Activated T-helper 1 cell treated with Interleukin-2 at 50 U/mL for 16 hours (primary cell): ENCODE measurements at places on chromosomes 5 and 9.

- DNase-seq, result no peak
These were observed 344.9 kb downstream of the ENC1 start for GRCh38 chr5:74295676-74296075.

GRCh38 chr9:98445576-98445975, 190.1 kb upstream of the TBC1D2 start:
- DNase-seq, result no peak

- DNase-seq, result no peak
These were observed 9.6 kb downstream of the SEC61B start for GRCh38 chr9:99231711-99232110.

DNA sequence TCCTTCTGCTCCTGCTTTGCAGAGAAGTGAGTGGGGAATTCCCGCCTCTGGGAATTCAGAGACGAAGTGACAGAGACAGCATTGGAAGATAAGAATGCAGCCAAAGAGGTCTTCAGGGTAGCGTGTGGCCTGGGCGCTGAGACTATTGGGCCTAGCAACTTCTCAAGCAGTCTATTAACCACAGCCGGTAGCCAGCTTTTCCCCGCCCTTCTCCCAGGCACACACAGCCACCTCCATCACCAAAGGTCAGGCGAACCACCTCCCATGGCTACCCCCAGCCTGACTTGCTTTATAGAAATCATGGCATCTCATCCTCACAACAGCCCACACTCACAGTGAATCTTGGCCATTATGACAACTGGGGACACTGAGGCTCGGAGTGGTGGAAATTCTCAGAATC, 124.2 kb downstream of the KCNIP1 start:
- DNase-seq, result no peak

- DNase-seq, result no peak
These were observed 30.3 kb upstream of the RPS23 start for GRCh38 chr5:82308416-82308815.

DNA sequence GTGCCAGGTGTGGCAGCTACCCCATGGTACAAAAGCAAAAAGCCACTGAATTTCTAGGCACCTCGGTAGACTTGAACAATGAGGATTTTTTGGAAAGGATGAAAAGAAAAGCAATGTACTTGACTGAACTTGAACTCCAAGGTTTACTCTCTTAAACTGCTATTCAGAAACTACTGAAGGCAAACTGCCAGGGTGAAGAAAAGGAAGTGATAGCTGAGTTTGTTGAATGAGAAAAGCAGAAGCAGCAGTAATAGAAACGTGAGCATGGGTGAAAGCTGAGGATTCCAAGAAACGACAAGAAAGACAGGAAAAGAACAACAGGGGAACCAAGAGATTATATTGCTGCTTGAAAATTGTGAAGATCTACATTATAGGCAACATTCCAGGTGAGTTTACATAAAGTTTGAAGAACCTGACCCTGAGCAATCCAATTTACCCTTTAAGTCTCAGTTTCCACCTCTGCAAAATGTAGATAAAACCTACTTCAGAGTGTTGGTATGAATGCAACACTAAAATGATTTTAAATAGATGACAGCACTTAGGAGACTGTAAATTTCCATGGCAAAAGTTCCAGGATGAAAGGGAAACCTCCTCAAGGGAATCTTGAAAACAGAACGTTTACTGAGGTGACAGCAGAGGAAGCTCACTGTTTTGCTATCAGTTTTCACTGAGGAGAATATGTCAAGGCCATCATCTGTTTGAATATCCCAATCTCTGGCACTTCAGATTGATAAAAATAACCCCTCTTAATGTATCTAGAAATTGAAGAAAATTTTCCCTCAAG, 245.8 kb downstream of the SPATA31D1 start:
- DNase-seq, result no peak

DNA sequence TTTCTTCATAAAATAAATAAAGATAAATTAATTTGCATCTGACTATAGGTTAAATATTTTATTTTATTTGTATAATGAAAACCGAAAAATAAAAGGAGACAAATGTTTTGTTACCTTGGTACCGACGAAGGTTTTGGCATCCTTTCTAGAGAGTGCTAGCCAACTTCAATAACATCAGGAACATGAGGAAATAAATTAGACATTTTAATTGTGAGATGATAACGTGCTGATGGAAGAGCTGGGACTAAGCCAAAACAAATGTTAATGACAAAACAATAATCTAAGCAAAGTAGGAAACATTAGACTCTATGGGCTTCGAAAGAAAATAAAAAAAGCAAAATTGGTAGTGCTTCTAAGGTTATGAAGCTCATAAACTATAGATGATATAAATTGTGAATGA, 201.0 kb downstream of the IRX2 start:
- DNase-seq, result no peak

DNA sequence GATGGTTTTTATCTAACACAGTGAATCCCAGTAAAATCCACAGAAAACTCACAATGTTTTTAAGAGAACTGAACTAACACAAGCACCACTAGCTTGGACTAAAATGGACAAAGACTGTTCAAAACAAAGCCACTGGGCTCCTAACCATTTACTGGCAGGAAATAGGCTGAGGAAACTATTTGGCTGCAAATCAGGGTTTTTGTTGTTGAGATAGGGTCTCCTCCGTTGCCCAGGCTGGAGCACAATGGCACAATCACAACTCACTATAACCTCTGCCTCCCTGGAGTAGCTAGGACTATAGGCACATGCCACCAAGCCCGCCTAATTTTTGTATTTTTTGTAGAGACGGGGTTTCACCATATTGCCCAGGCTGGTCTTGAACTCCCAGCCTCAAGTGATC, 99.7 kb downstream of the THBS4 start:
- DNase-seq, result no peak

DNA sequence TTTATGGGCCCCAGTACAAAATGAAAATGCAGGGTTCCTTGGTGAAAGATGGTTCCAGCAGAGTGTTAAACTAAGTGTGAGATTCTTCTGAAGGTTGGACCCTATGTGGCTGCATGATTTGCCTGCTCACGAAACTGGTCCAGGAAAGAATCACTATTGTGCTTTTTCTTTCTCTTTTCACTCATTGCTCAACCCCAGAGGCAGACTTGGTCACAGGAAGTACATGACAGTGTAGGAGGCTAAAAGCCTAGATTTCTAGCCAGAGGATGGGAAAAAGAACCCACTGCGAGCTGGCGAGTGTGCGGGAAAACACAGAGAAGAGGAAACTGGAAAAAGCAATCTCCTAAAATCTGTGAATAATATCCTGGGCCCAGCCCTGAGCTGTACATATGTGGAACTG, 18.6 kb downstream of the SLC36A2 start:
- no peak for DNase-seq

DNA sequence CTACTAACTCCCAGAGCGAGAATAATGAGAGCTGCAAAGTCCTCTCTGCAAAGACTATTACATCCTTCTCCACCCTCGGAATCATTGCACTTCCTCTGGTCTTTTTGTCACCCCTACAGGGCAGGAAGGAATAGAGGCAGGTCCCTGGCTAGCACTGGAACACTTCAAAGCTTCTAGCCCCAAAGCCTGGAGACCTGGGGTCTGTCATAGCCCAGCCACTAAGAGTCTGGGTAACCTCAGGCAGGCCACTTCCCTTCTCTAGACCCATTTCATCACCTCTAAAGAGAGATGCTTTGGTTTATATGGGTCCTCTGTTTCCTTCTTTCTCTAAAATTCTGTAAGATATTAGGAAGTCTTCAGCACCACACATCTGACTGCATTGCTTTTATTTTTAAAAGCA, 6.7 kb downstream of the ADRB2 start:
- DNase-seq, result no peak

DNA sequence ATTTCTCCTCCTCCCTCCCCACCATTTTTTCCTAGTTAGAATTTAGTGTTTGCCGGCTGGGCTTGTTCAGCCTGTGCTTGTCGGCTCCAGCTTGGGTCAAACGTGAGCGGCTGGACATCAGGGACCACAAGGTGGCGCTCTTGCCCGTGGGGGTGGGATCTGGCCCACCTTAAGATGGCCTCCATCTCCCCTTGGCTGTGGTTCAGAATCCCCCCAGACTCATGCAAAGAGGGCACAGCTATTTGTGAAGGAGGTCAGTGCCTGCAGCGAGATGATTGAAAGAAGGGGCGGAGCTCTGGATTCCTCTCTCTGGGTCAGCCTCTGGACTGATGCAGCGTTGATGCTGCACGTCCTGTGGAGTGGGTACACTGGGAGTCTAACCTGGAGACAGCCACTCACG, 283.3 kb upstream of the TUT7 start:
- DNase-seq, result no peak
